Dermis lymphatic vessel endothelial cell (primary cell): ENCODE measurements at places on chromosomes 5 and 9. TPM values are rescaled to one million over a fixed set of nuclear protein-coding genes. Genes with fewer than 3 reads are reported as not detected.

Gene C9orf153
- under 0.01 and 0.34 TPM in 2 replicates for total RNA-seq

Gene ANKRD18A
- total RNA-seq: not detected in 2 replicates

Gene NR2F1
- total RNA-seq: 63.1 and 74.9 TPM in 2 replicates

Gene FAT2
- not detected in 2 replicates for total RNA-seq

Gene EDIL3
- 0.09 and 0.22 TPM in 2 replicates for total RNA-seq

Gene SPATA31C1
- not detected in 2 replicates for total RNA-seq

Gene VAV2
- total RNA-seq: 21.0 and 21.7 TPM in 2 replicates

Gene GPR151
- not detected in 2 replicates for total RNA-seq

Gene IFNA2
- total RNA-seq: not detected in 2 replicates

Gene KIF4B
- total RNA-seq: 0.33 and 0.69 TPM in 2 replicates

Gene ADGRD2
- total RNA-seq: not detected in 2 replicates

Gene SLC6A18
- not detected in 2 replicates for total RNA-seq

Gene PCDHGB5
- 8.3 and 11.8 TPM in 2 replicates for total RNA-seq

Gene CAVIN4
- 1.8 and 1.9 TPM in 2 replicates for total RNA-seq

Gene OR1Q1
- not detected in 2 replicates for total RNA-seq

Gene OTULINL
- 0.76 and 1.0 TPM in 2 replicates for total RNA-seq

Gene ADCY2
- under 0.01 TPM in 1 of 2 replicates, not detected in the other for total RNA-seq

Gene SIGMAR1
- total RNA-seq: 23.5 and 26.0 TPM in 2 replicates

Gene IL4
- total RNA-seq: not detected in 2 replicates

Gene CDH6
- 0.22 TPM in 1 of 2 replicates, not detected in the other for total RNA-seq

Gene SOWAHA
- total RNA-seq: under 0.01 TPM in 1 of 2 replicates, not detected in the other

Gene TSC1
- 19.7 and 22.4 TPM in 2 replicates for total RNA-seq

Gene CDKN2B
- total RNA-seq: 5.7 and 10.3 TPM in 2 replicates

Gene PCDHGA3
- 0.54 and 0.69 TPM in 2 replicates for total RNA-seq

Gene WHRN
- 0.22 and 0.34 TPM in 2 replicates for total RNA-seq

Gene FAM78A
- total RNA-seq: 2.8 and 3.7 TPM in 2 replicates

Gene SPINK13
- not detected in 2 replicates for total RNA-seq

Gene FGF1
- total RNA-seq: 0.09 and 0.54 TPM in 2 replicates

Gene SLC45A2
- total RNA-seq: 0.11 TPM in 1 of 2 replicates, not detected in the other

Gene IFNA21
- total RNA-seq: not detected in 2 replicates

Gene SNX18
- total RNA-seq: 11.2 and 18.4 TPM in 2 replicates

Gene SARDH
- under 0.01 and 0.11 TPM in 2 replicates for total RNA-seq

Gene MARCOL
- total RNA-seq: not detected in 2 replicates

Gene MPDZ
- 126 and 131 TPM in 2 replicates for total RNA-seq

Gene CDC20B
- total RNA-seq: under 0.01 and 0.11 TPM in 2 replicates

Gene VCAN
- 0.69 and 2.2 TPM in 2 replicates for total RNA-seq

Gene MELK
- total RNA-seq: 5.1 and 5.7 TPM in 2 replicates

Gene ATP10B
- under 0.01 and 0.09 TPM in 2 replicates for total RNA-seq

Gene ITGA2
- 26.0 and 73.1 TPM in 2 replicates for total RNA-seq

Gene PSAT1
- 3.4 and 6.5 TPM in 2 replicates for total RNA-seq

Gene NSA2
- total RNA-seq: 56.8 and 103 TPM in 2 replicates

Gene CD180
- under 0.01 TPM in 2 replicates for total RNA-seq

Gene ZNF300
- 5.4 and 8.3 TPM in 2 replicates for total RNA-seq

Gene ACOT12
- not detected in 2 replicates for total RNA-seq
